GF-D8 (cell line): ENCODE measurements at places on chromosomes 5 and 9.

GRCh38 chr9:19660019-19660418, 128.8 kb downstream of the SLC24A2 start:
- no peak for DNase-seq

- DNase-seq = no peak
Measured at GRCh38 chr5:151234476-151235238, 10.8 kb upstream of the CCDC69 start.

- no peak for DNase-seq
Measured at GRCh38 chr5:21646469-21646868, 1206.7 kb downstream of the CDH12 start.

DNA sequence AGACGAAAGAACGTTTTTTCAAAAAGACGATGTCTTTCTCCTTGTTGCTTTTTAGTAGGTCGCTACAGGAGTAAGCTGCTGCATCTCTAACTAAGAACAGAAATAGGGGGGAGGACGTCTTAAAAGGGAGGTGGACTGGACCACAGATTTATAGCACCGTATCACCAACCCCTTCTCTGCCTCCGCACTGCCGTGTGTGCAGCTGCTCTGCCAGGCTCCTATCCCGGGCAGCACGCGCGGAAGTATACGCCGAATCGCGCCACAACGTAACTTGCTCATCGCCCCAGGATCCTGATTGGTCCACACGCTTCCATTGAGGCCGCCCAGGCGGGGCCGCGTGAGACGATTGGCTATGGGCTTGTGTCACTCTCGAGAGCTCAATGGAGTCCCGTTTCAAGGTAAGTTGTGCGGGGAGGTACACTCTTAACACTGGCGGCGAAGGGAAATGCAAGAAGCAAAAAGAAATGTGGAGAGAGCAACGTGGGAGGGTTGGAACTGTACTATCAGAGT, at the start of gene ELAVL2:
Gene ELAVL2 (minus strand): TSS at position 121 of the 510 bp plus-strand sequence. CDS start 64,006 bp downstream, outside the sequence.
- no peak for DNase-seq

- DNase-seq = no peak
Measured at GRCh38 chr5:8520917-8521316, 652.0 kb downstream of the MTRR start.

DNA sequence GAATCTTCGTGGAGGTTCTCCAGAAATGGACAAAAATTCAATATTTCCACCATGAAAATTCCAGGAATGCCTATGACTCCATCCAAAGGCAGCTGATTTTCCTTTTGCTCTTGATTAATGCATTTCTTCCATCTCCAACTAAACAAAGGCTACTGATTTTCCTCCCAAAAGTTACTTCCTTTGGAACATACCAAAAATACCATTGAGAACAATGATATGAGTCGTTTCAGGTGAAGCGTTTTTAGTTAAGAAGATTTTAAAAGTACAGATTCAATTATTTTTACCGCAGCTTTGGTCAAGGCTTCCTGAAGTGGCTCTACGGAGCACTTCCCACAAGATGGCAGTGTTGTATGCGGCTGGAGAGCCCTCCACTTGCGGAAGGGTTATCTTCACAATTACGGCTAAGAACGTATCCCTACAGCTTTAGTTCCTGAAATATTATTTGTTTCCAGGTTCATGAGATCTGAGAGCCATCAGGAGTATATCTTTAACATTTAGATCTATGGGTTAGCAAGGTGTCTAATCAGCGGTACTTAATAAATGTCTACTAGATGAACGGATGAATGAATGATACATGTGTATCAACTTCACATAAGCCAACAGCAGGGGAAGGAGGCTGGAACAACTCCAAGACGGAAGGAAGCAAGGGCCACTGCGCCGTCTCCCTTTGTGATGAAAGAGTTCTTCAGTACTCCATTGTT, 35.9 kb upstream of the ARSB start:
- no peak for DNase-seq

DNA sequence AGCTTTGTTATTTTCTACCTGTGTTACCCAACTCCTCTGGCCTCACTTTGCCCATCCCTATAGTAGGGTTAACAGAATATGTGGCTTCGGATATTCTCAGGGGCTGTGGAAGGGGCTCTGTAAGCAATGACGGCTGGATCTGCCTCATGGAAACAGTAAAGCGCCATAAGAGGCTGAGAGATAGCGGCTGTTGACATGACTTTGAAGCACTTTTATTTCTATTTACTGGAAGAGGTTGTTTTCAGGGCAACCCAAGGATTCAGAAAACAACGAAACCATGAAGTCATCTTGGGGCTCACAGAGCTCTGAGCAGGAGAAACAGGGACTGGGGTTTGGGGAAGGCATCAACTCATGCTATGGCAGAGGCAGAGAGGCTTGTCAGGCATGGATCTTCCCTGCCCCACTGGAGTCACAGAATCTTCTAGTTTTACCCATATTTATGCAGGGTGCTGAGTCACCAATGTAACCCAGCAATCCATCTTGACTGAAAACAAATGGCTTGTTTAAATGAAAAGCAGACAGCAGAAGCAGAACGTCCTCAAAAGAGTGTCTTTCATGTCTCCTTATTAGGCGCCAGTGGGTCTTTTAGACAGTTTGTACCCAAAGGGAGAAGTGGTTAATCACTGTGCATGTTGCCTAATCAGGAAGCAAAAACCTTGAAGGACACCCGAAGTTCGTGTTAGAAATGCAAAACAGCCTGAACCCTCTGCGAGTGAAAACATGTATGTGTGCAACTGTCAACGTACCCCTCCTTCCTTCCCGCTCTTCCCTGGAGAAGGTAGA, 113.0 kb downstream of the COL23A1 start:
- no peak for DNase-seq

GRCh38 chr9:104027295-104027694, 66.8 kb upstream of the SMC2 start:
- no peak for DNase-seq

- no peak for DNase-seq
Measured at GRCh38 chr5:160641405-160641804, 210.6 kb downstream of the ATP10B start.

- no peak for DNase-seq
Measured at GRCh38 chr9:122204055-122204454, 24.7 kb downstream of the LHX6 start.

DNA sequence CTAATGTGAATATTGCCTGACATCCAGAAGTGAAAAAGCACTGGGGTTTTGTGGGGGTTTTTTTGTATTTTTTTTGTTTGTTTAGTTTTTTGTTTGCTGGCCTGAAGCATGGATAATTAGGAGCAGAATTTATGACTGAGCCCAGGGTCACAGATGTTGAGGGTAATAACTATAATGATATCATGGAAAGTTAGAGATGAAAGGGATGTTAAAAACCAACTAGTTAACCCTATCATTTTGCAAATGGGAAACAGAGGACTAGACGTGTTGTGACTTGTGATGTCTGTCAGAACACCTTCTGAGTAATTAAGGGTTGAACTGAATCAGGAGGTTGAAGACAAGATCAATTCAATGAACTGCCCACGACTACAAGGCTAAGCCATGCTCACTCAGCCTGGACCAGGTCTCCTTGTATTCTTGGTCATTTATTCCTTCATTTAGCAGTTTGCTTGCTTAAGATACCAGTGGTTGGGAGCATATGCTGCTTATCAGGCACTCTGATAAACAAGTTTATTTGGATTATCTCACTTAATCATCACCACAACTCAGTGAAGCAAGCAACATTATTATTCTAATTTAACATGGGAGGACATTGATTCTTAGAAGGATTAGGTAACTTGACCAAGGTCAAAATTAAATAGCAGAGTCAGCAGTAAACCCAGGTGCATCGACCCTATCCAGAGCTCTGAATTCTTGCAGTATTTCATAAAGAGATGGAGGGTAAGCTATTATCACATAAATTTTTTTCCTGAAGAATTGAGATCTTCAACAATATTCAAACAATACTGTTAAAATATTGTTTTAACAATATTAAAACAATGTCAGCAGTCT, 75.7 kb upstream of the PIK3R1 start:
- DNase-seq = no peak

DNA sequence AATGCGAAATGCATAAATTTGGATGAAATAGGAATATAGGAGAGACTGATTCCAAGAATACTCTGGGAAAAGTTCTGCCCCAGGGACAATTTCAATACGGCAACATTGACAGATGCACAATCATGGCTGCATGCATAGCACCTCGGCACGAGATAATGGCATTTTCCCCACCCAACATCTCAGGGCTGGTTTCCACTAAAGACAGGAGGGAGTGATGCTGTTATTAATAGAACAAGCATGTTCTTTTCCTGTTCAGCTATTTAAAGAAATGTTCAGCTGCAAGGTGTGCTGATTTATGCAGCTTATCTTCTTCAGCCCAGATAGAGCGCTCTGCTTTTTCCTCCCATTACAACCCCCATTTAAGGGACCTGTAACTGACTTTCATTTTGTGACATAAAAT, 740.2 kb downstream of the TLR4 start:
- no peak for DNase-seq

GRCh38 chr5:53882676-53883031, 322.2 kb downstream of the NDUFS4 start:
- DNase-seq = no peak

DNA sequence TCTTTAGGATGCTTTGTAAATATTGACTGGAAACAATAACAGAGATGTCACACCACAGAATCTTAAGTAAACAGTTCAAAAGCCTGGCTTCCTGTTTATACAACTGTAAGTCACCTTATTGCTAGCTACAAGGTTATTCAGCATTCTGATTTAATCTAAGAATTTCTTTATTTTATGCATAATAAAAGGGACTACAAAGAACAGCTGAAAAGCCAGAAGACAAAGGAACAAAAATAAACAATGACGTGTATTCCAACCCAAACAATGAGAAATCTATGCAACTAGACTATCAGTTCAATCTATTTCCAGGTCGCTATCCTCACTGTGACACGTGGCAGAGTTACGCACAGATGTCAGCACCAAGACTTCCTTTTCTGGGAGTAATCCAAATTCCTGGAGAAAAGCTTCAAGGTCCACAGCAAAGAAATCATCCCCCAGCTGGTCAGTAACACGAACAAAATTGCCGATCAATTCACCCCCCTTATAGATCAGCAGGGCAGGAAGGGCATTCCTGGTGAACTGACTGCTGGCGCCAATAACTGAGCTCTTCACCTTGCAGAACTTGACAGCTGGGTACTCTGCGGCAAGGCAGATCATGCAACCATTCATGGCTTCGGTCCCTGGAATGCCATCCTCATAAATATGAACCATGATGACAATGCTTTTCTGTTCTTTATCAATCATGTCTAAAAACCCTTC, 8.4 kb downstream of the PDCL start:
- DNase-seq = no peak

- DNase-seq = no peak
Measured at GRCh38 chr5:124922255-124922975, 176.0 kb upstream of the ZNF608 start.

GRCh38 chr9:117523531-117524153, 108.8 kb upstream of the ASTN2 start:
- DNase-seq = no peak

- no peak for DNase-seq
Measured at GRCh38 chr5:175253597-175253996, 190.4 kb downstream of the DRD1 start.

GRCh38 chr5:73304381-73304780, 131.4 kb downstream of the TMEM174 start:
- no peak for DNase-seq

DNA sequence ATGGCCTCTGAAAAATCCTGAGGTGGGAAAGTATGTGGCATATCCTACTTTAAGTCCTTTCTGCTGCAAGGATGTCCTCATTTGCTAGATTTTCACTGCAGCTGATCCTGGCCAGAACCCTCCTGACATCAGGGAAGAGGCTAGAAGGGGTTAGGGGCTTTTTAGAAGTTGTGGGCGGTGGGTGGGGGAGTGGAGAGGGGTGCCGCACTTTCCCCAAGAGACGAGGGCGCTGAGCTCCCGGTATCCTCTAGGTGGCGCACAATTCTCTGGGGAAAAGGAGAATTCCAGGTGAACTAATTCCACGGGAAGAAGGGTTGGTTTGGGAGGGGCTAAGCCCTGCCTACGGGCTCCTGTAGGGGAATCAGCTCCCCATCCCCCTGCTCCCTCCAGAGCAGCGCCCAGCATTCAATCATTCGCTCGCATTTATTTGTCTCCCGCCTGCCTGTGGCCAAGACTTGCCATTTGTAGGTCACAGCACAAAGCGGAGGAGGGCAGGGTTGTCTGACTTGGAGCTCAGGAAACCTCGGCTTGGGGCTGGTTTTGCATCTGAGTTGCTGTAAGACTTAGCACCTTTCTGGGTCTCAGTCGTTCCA, 42.9 kb upstream of the HAND1 start:
- no peak for DNase-seq

- no peak for DNase-seq
Measured at GRCh38 chr5:3828761-3829160, 233.1 kb downstream of the IRX1 start.

- no peak for DNase-seq
Measured at GRCh38 chr5:103041071-103041676, 78.8 kb downstream of the GIN1 start.

DNA sequence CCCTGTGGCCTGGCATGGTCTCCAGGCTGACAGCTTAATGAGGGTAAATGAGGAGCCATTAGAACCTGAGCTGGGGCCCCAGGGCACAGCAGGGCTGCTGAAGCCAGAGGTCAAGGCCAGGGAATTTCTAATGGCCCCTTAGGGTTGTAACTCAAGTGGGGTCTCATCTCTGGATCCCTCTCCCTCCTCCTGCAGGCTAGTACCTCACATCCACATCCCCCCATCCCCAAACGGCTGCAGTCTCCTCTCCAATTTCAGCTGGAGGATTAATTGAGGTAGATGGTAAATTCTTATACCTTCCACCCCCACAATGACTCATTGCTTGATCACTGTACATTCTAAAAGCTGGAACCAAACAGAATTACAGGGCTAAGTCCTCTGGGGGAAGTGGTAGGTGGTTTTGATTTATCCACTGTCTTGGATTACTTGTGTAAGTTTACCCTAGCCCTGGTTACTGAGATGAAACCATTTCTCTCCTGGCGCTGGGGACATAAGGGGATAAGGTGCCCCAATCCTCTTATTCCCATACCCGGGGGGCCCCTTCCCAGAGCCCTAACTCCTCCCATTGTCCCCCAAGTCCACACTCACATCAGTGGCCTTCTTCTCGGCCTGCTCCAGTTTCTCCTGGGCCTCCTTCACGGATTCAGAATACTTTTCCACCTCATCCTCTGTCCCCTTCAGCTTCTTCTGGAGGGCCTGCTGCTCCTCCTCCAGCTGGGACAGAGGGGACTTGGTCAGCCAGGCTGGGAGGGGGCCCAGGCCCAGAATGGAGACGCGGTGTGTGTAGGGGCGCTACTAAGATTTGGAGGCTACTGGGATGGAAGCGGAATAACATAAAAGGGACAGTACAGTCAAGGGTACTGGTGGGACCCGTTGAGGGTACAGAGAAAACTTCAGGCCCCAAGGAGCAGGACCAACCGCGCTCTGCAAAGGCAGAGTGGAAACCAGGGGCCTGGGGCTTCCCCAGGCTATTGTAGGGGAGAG, 875 bp downstream of the TPM2 start:
- DNase-seq = no peak

GRCh38 chr5:129658801-129659200, 89.1 kb upstream of the MINAR2 start:
- no peak for DNase-seq
